ENCODE measurements at places on chromosomes 2 and 18.

DNA sequence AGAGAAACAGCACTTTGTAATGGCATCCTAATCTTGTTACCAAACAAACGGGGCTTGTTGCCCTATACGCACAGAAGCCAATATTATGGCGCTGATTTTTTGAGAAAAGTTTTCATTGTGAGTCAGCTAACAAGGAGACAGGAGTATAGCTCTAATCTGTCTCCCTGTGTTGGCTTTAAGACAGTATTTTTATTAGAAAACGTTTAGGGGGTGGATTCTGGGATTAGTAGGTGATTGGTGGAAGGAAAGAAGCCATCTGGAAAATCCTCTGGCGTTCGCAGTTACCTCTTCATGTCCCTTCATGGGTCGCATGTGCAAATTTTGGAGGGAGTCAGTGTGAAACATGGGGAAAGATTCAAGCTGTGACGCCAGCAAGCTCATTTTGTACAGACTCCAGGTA is 698 bp upstream of the TMEM237 start:
- DNase-seq: no peak

GRCh38 chr2:215624423-215624829 is 188.6 kb upstream of the FN1 start:
- no peak for DNase-seq

GRCh38 chr18:63107171-63107845 is 212.3 kb downstream of the BCL2 start:
- DNase-seq: no peak

DNA sequence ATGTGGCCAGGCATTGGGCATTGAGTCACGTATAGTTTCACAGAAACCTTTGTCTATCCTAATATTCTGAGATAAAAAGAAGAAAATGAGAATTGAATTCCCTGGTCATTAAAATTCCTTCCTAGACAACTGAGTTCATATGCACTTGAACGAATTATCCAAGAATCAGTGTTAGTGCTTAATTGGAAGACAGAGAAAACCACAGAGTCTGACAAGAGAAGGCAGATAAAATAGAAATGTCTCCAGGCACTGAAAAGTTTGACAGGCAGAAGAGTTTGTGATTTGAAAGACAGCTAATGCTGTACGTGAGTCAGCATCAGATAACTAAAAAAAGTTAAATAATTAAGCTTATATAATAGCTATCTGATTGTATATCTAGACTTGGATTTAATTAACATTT is 47.7 kb upstream of the TRIB2 start:
- DNase-seq: no peak

DNA sequence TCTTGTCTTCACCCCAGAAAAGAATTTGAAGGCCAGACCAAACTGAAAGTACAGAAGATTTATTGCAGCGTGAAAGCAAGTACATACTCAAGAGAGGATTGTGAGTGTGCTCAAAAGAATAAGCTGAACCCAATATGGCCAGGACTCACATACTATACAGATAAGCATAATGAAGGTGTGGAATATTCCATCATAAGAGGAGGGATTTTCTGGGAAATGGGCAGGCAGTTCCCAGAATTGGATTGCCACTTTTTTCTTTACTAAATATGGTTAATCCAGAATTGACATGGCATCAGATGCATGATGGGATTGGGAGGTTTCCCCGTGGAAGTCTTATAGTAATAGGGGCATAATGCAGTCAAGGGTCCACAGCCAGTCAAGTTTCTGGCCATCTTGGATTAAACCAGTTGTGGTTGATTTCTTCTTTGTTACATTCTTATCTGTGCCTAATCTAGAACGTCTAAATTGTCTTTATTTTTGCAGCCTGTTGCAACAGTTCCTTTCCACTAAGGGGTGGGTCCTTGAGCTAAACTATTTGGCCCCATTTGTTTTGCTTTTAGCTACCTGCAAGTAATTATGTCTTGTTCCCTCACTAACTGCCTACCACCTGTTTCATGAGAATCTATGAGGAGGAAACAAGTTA is 9.0 kb downstream of the SP140L start:
- DNase-seq: no peak

DNA sequence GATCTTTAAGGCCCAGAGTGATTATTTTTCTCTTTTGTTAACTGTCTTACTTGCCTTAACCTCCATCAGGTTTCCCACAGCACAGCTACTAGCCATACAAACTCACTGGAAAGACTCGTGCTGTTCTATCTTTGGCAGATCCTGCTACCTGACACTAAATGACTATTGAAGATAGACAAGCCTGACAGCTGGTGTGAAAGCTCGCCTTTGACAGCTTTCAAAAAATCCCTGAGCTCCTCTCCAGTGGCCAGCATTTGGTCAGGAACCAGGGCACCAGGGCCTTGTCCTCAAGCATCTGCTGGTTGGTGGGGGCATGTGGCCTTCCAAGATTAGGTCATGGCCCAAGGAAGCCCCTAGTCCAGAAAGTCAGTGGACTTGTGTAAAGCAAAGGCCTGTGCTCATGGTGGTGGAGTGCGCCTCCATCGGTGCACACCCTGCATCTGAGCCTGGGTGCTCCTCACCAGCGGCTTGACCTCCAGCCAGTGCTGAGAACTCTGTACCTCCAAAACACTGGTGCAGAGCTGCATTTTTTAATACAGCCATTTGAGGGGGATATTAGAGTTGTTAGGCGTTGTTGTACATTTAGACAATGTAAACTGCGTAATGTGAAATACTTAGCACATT is 158.5 kb downstream of the NCK2 start:
- no peak for DNase-seq

- DNase-seq: no peak
Measured at GRCh38 chr2:211766689-211767088, 771.9 kb downstream of the ERBB4 start.

GRCh38 chr2:200596774-200597570 is 11.2 kb downstream of the AOX1 start:
- DNase-seq: no peak

DNA sequence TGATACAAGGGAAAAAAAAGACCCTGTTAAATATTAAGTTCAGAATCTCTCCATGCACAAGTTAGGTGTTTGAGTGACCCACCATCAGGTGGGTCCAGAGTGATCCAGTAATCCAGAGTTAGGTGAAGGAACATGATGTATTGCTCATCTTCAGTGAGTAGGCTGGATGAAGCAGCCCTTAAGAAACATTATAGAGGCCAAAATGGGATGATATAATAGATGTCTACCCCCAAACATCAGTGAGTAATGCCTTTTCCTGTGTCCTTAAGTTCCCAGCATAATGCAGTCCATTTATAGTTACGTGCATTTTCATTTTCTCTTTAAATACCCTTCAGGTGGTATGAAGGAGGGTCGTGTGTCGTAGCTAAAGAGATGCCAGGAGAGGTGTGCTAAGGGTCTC is 89.6 kb downstream of the MAP4K4 start:
- DNase-seq: no peak

GRCh38 chr18:75199327-75199726 is 9.6 kb downstream of the PTGR3 start:
- no peak for DNase-seq

Data from stimulated activated CD8-positive, alpha-beta memory T cell treated with anti-CD3 and anti-CD28 coated beads, Interleukin-12 subunit alpha, Interleukin-12 subunit beta, amount 100 ng/mL, for 4 hours (primary cell).